ENCODE measurements at places on chromosomes 11 and 22. TPM values are rescaled to one million over a fixed set of nuclear protein-coding genes. Genes with fewer than 3 reads are reported as not detected.

- DNase-seq: peak; percentile 42
Observed at GRCh38 chr11:77819921-77820564, 479 bp downstream of the RSF1 start.

Gene MS4A7
- total RNA-seq: 11.0 TPM

GRCh38 chr11:73239111-73239521, 21.0 kb downstream of the P2RY2 start:
- no peak for DNase-seq

GRCh38 chr11:90476442-90477007, 253.7 kb upstream of the CHORDC1 start:
- no peak for DNase-seq

Gene CCND1
- total RNA-seq: 21.5 TPM

DNA sequence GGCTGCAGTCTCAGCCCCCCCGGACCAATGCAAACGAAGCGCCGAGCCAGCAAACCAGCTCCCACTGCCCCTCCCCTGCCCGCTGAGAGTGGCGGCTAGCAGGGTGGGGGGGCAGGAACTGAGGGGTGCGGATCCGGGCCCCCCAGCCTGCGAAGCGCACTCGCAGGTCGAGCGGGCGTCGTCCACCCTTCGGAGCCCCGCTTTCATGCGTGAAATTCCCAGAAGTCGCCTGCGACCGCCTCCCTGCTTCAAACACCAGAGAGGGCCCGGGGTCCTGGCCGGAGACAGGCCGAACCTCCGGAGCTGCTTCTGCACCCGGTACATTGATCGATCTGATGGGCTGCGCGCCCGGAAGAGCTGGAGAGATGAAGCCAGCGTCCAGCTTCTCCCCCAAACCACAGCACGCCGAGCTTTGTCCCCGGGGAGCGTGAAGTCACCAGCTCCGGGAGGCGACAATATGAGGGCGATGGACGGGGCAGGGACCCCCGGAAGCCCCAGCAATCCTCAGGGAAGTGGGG, 646 bp upstream of the PATZ1 start:
- peak; percentile 59 for DNase-seq

- no peak for DNase-seq
Observed at GRCh38 chr22:21761086-21761485, 25.5 kb upstream of the YPEL1 start.

DNA sequence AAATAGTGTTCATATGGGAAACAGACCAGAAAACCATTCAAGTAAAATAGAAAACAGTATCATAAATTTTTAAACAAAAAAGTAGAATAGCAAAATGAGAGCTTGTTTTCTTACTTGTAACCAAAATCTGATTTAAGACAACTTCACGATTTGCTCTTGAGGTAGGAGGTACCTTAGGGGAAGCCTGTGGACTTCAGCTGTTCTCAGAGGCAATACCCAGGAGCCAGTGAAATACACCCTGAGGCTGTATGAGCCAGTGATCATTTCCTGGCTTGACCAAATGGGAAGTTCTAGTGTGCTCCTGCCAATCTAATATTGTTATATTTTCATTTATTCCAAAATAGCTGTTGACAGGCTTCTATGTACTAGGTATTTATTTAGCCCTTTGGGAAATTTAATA, 104.8 kb downstream of the ARHGAP42 start:
- DNase-seq: no peak
